LoVo (cell line): ENCODE measurements at places on chromosomes 11 and 22.

GRCh38 chr11:74650498-74650897 is 58.1 kb downstream of the POLD3 start:
- no peak for DNase-seq

- DNase-seq = no peak
These were observed 999 bp downstream of the FGF3 start for GRCh38 chr11:69818231-69818602.

DNA sequence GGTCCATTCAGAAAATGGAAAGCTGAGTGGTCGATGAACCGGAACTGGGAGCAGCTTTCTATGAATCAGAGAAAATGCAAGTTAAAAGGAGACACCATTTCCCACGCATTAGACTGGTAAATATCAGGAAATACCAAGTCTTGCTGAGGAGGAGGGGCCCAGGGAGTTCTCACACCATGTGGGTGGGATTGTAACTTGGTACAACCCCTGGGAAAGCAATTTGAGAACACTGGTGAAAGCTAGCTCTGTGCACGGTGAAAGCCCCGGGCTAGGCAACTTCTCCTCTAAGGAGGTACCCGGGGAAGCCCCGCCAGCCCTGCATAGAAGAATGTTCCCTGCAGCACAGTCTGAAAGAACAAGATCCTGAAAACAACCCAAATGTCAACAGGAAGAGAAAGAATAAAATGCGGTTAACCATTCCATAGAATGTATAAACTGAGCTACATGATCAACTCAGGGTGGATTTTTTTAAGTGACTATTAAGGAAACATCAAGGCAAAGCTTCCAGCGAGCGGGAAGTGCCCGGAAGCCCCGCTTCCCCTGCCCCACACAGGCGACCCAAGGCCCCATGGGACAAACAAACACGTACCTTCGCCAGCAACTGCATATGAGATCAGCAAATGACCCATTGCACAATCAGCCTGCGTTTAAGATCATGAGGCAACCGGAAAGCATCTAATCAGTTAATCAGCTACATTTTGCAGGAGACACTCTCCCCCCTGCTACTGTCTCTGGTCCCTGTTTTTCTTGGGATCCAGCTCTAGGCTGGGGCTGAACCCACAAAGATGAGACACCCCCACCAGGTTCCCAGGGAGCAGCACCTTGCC is 11.3 kb downstream of the SHANK2 start:
- no peak for DNase-seq

DNA sequence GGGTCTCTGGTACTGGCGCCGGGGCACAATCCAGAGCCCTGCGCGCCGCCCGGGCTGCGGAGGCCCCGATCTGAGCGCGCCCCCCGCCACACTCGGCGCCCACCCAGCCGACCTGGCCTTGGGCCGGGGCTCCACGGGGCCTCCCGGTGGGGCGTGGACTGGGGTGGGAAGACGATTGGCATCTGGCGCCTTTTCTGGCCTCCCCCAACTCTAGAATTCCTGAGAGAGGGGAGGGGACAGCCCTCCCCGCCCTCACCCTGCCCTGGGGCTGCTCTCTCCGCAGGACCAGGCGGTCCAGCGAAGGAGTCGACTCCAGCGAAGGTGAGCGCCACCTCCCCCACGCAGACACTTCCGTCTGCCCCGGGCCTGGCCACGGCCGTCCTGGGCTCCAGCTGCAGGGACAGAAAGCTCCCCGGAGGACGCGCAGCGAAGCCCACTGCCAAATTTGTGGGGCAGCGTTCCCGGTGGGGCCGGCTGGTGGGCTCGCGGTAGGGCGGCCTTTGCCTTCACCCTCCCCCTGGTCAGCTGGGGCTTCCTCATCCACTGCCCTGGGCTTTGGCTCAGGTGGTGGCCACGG is 593 bp downstream of the SSH3 start:
- DNase-seq = no peak

GRCh38 chr11:34114471-34114870 is 9.0 kb downstream of the NAT10 start:
- DNase-seq = no peak

- peak; percentile 72 for DNase-seq
These were observed at the start of gene APOL1 for GRCh38 chr22:36252754-36253522. Gene APOL1, plus strand, starts transcription at chr22:36253133. Its CDS starts 1,823 bp downstream, at chr22:36254956.

DNA sequence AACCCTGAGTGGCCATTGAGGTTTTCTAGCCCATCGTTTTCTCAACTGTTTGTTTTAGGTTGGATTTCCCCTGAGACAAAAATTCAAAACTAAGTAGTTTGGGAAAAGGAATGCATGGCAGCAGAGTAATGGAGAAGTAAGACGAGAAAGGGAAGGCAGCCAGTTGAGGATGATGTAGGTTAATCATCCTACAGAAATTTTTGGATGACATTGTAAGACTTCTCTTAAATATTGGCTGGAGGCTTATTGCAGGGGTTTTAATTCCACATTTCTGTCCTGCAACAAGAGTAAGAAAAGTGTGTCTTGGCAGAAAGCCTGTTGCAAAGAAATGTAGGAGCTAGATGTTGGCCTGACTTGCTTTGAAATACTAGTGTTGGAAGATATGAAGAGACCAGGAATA is 308.8 kb downstream of the LUZP2 start:
- no peak for DNase-seq

DNA sequence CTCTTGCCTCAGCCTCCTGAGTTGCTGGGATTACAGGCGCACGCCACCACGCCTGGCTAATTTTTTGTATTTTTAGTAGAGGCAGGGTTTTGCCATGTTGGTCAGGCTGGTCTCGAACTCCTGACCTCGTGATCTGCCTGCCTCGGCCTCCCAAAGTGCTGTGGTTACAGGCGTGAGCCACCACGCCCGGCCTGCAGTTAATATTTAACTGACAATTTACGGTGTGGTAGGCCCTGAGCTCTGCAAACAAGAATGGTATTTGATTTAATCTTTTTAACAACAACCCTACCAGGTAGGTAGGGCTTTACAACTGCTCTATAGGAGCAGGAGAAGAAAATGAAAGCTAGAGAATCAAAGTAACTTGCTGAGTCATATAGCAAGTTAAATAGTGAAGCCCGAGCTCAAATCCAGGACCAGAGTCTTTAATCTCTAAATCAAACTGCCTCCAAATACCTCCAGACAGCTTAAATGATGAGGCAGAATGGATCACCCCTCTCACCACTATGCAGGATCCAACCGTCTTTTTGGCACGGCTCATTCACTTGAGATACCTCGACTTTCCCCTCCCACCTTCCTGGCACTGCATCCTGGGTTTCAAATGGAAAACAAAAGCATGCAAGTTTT is 9.4 kb downstream of the UEVLD start:
- DNase-seq = peak; percentile 85

- no peak for DNase-seq
These were observed 21.8 kb downstream of the NUCB2 start for GRCh38 chr11:17298302-17298701.

GRCh38 chr11:100830978-100831732 is 144.1 kb downstream of the ARHGAP42 start:
- DNase-seq = peak; percentile 19

DNA sequence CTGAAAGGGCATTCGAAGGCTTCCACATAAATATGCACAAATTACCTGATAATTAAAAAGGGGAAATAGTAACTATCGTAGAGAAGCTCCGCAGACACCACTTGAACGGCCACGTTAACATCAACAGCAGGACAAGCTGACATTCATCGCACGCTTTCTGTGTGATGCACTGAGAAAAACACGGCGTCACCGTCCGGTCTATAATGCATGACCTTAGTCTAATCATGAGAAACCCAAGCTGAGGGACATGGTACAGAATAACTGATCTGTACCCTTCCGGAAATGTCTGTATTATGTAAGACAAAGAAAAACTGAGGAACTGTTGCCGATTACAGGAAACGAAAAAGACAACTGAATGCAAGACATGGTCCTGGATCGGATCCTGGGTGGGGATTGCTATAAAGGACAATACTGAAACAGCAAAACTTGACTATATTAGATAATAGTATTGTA is 678 bp upstream of the RANGAP1 start:
- peak; percentile 29 for DNase-seq

- no peak for DNase-seq
These were observed 365.0 kb upstream of the CHORDC1 start for GRCh38 chr11:90587896-90588295.

DNA sequence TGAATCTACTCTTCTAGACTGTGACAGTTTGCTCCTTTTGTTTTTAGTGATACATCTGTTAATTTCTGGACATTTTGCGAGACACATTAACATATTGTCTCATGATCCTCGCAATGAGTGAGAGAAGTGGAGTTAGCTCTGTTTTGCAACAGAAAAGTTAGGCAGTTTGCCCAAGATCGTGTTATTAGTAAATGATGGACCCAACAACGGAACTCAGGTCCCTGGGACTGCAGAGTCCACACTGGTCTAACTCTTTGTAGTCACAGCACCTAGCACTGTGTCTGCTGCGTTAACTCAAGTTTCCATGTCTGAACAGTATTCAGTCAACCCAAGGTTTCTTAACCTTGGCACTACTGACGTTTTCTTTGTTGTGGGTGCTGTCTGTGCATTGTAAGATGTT is 3.2 kb downstream of the DEPDC7 start:
- DNase-seq = no peak

- DNase-seq = no peak
These were observed 44.9 kb upstream of the ETS1 start for GRCh38 chr11:128632141-128632791.

GRCh38 chr11:126781942-126782341 is 218.6 kb downstream of the KIRREL3 start:
- DNase-seq = no peak

GRCh38 chr22:30245985-30246813 is at the start of gene LIF:
Gene LIF, minus strand, starts transcription at chr22:30246759. Its CDS starts 64 bp downstream, at chr22:30246695.
- DNase-seq = no peak

DNA sequence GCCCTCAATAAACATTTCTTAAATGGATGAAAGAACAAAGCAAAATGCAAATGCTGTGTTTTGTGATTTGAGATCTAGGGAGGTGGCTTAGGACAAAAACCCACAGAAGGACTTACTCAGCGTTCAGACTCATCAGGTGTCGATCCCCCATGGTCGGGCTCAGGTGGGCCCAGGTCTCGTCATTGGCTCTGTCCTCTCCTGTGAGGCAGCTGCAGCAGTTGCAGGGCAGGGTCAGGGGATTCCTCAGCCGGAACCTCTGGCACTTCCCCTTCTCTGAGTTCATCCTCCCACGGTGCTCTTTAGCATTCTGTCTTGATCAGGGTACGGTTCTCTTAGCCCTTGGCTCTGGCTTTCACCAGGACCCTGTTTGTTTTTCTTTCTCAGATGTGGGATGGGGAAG is 14.0 kb upstream of the ACR start:
- DNase-seq = no peak

DNA sequence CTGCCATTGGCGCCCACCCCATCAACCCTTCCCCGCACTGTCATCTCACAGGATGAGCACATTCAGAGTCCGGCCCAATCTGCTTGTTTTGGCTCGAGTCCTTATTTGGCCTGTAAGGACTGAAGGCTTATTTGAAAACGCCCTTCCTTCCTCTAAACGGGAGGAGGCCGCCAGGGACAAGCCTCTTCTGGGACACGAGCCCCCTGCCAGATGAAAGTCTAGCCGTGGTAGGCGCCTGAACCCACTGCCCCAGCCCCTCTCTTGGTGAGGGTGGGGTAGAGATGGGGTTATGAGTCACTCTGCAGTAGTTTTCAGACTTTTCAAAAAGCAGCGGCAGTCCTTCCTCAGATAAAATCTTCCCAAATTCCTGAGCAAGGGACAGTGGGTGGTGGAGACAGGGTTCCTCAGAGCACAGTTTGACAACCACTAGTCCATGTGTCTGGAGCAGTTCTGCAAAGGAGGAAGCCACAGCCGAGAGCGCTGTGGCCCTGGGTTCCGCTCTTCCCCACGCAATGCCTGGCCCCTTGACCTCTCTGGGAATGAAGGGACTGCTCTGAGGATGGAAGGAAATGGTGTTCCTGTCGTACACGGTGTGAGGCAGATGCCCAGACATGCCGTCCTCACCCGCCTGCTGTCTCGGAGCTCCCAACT is 57.0 kb downstream of the MYH9 start:
- DNase-seq = no peak

- no peak for DNase-seq
These were observed 104.8 kb downstream of the USP35 start for GRCh38 chr11:78293536-78293935.

DNA sequence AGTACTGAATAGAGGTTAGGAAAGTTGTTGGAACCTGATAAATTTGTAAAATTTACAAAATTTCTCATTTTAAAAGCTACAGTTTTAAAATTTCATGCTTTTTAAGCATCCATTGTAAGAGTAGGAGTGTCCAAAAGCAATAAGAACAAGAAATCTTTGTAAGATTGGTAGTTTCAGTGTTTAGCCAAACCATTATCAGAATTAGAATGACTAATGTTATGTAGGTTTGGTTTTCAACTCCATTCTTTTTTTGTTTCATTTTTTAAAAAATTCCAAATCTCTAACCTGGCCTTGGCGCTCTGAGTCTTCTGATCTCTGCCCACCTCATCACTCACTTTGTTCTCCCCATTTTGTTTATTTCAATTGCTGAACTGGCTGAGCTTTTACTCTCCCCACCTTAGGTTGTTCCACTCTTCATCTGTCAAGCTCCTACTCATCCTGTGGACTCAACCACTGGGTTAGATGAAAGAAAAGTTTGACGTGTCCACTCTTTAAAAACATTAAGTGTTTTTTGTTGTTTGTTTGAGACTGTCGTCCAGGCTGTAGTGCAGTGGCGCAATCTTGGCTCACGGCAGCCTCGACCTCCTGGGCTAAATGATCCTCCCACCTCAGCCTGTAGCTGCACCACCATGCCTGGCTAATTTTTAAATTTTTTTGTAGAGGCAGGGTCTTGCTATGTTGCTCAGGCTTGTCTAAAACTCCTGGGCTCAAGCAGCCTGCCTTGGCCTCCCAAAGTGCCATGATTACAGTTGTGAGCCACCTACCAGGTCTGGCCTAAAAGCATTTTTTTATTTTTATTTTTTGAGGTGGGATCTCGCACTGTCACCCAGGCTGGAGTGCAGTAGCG is 14.0 kb downstream of the EP300 start:
- DNase-seq = no peak

GRCh38 chr11:130146796-130147195 is 12.8 kb upstream of the ST14 start:
- DNase-seq = peak; percentile 49

DNA sequence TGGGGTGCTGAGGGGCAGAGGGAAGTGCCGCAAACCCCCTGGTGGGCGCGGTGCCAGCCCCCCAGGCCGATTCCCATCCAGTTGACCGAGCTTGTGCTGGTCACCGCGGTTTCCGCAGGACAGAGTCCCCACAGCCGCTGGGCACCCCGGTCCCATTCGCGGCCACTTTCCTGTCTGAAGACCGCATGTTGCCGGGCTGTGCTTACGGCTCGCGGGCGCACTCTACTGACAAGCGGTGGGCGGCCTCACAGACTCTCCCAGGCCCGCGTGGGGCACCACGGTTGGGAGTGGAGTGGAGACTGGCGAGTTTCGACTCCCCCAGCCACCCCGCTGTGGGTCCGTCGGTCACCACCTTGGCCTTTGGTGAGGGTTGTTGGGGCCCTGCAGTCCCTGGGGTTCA is 648 bp upstream of the H19 start:
- DNase-seq = no peak

GRCh38 chr11:117045196-117045595 is 53.0 kb downstream of the SIK3 start:
- DNase-seq = peak; percentile 18

- DNase-seq = no peak
These were observed 237.3 kb downstream of the ST3GAL4 start for GRCh38 chr11:126592496-126593410.

GRCh38 chr11:105334025-105334714 is 194.6 kb upstream of the CARD18 start:
- no peak for DNase-seq

- DNase-seq = peak; percentile 6
These were observed 70.5 kb downstream of the RPUSD4 start for GRCh38 chr11:126140926-126141280.
